ENCODE measurements at places on chromosomes 7 and 10. TPM values are rescaled to one million over a fixed set of nuclear protein-coding genes. Genes with fewer than 3 reads are reported as not detected.

GRCh38 chr7:156764016-156764669 is 123.6 kb downstream of the RNF32 start:
- no peaks in the 10 kb centered on the region for H3K27me3 ChIP-seq
- DNase-seq: no peak
- H3K4me1 ChIP-seq: no peaks in the 10 kb centered on the region
- H3K36me3 ChIP-seq: no peaks in the 10 kb centered on the region
- H3K4me3 ChIP-seq: no peak overlapping the region
- H3K27ac ChIP-seq: no peak overlapping the region

DNA sequence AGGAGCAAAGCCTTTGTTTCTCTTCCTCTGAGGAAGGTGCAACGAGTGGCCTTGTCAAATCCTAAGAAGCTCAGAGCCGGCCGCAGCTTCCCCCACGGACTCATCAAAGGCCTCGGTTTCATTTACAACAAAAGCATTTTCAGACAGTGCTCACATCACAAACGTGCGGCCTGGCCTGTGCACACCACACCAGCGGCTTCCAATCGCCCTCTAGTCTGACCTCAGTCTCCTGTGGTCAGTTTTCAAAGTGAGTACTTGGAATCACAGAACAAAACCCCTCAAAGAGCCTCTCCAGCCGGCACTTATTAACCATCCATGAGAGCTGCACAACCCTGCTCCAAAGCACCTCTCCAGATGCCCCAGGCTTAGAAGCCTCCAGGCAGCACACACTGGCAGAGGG is 3.3 kb downstream of the RADIL start:
- DNase-seq: no peak
- H3K27ac ChIP-seq: no peak overlapping the region
- no peaks in the 10 kb centered on the region for H3K27me3 ChIP-seq
- H3K36me3 ChIP-seq: peaks cover 16% of the 10 kb centered on the region

DNA sequence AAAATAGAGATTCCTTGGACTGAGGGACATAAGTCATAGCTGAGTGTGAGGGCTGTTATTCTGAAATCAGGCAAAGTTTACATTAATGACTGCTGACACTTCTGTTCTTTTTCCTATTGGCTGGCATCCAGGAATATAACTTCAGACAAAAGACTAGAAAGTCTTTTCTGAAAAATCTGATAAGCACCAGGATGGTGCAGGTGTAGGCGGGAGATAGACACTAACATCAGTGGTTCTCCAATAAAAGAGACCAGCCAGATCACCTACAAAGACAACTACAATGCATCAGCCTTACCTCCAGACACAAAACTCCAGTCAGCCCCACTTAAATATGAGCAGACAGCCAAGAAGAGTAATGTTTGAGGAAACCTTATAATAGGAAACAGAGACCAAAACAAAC is 168.3 kb upstream of the LRGUK start:
- no peak overlapping the region for H3K4me3 ChIP-seq
- H3K36me3 ChIP-seq: no peaks in the 10 kb centered on the region
- H3K27me3 ChIP-seq: no peaks in the 10 kb centered on the region

- H3K4me1 ChIP-seq: peaks cover 7% of the 10 kb centered on the region
- no peaks in the 10 kb centered on the region for H3K36me3 ChIP-seq
- no peak overlapping the region for H3K4me3 ChIP-seq
Observed at GRCh38 chr7:132424277-132424676, 152.0 kb downstream of the PLXNA4 start.

- H3K36me3 ChIP-seq: no peaks in the 10 kb centered on the region
- H3K27me3 ChIP-seq: no peaks in the 10 kb centered on the region
- H3K4me3 ChIP-seq: peak overlapping the region; percentile 12
- H3K27ac ChIP-seq: peak overlapping the region; percentile 88
Observed at GRCh38 chr10:62019685-62020359, 118.3 kb downstream of the ARID5B start.

DNA sequence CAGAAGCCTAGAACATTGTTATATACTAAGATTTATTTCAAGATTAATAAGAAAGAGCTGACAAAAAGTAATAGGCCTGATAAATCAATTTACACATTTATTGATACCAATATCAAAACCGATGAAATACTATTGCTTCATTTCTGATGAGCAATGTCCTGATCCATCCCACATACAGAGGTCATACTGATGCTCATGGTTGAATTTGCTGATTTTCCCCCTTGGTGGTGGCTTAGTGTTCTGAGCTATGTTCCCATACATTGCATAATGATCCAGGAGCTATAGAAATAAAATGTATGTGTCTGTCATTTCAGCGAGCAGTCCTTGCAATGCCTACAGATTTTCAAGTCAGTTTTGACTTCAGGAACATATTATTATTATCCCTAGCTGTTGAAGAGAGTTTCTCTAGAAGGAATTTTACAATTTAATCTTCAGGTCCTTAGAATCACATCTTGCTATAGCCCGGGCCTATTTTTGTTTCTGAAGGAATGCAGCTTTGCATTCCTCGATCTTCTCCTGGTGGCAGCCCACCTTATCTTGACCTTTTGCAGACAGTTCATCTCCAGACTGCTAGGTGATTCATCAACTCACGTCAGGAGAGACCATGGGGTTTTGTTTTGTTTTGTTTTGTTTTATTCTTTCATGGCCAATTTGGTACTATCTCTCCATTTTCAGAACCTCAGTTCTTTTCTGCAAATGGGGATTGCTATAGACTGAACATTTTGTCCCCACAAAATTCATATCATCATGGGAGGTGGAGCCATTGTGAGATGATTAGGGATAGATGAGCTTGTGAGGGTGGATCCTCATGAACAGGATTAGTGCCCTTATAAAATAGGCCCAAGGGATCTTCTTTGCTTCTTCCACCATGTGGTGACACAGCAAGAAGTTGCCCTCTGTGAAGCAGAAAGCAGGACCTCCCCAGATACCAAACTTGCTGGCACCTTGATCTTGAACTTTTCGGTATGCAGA is 465.6 kb upstream of the IGFBP3 start:
- H3K36me3 ChIP-seq: no peaks in the 10 kb centered on the region
- H3K27me3 ChIP-seq: no peaks in the 10 kb centered on the region
- no peak for DNase-seq
- H3K4me3 ChIP-seq: no peak overlapping the region

DNA sequence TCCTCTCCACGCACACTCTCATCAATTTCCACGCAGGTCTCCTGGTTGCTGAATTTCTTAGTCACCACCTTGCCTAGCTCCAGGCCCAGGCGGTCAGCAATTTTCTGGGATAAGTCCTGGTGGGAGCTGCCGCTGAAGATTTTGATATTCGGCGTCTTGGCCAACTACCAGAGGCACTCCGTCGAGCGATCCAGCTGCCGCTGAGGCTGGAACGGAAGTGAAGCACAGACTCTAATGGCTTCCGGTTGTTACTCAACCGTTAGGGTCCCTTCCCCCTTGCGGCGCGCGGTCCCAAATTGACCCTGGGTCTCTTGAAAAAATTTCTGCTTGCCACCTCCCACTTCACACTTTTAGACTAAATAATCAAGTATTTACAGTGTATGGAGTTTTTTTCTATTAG is at the start of gene PRPS1L1:
Gene PRPS1L1 (minus strand): TSS at position 219 of the 400 bp plus-strand sequence.
- no peak within 1 kb of the TSS for H3K4me3 ChIP-seq
- DNase-seq: no peak
- no peaks in the 10 kb centered on the region for H3K4me1 ChIP-seq
- no peaks in the 10 kb centered on the region for H3K27me3 ChIP-seq

- no peaks in the 10 kb centered on the region for H3K27me3 ChIP-seq
- H3K4me3 ChIP-seq: no peak overlapping the region
- H3K4me1 ChIP-seq: no peaks in the 10 kb centered on the region
- H3K27ac ChIP-seq: no peak overlapping the region
- DNase-seq: no peak
- H3K36me3 ChIP-seq: no peaks in the 10 kb centered on the region
Observed at GRCh38 chr10:112230325-112230988, 46.9 kb upstream of the GPAM start.

- H3K4me1 ChIP-seq: no peaks in the 10 kb centered on the region
- DNase-seq: no peak
- no peak overlapping the region for H3K4me3 ChIP-seq
- H3K36me3 ChIP-seq: no peaks in the 10 kb centered on the region
Observed at GRCh38 chr7:112006071-112006470, 200.1 kb downstream of the DOCK4 start.

DNA sequence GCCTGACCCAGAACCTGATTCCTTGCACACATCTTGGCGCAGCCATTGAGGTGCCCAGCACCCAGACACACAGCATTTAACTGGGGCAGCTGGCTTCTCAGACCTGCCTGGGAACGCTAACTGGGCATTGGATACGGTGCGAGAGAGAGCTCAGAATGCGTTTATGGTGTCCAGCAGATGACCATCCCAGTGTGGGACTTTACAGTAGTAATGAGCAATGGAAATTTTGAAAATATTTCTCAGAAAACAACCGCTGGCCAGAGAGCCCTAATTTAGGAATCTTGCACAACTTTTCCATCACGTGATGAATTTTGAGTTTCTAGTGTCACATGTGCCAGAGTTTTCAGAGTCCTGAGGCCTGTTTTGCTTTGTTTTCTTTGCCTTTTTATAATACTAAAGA is 78.2 kb upstream of the SEC61G start:
- no peak overlapping the region for H3K4me3 ChIP-seq
- peak overlapping the region; percentile 82 for H3K27ac ChIP-seq
- DNase-seq: no peak
- H3K27me3 ChIP-seq: no peaks in the 10 kb centered on the region
- no peaks in the 10 kb centered on the region for H3K4me1 ChIP-seq
- H3K36me3 ChIP-seq: no peaks in the 10 kb centered on the region

DNA sequence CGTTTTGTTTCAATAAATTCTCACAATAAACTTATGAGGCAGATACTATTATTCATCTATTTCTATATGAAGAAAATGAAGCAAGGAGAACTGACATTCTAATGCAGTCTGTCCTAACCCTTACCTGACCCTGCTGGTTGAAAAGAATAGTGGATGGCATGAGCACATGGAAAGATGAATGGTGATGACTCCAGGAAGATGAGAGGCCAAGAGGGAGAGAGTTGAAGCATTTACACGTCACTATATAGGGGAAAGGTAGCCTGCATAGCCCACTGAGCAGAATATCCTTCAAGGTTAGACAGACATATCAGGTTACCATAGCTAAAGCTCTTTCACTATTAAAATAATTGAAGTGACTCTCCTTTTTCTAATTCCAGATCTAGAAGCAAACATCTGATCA is 163.9 kb upstream of the CDK1 start:
- no peak overlapping the region for H3K4me3 ChIP-seq
- H3K27me3 ChIP-seq: no peaks in the 10 kb centered on the region
- no peak for DNase-seq
- H3K27ac ChIP-seq: no peak overlapping the region

GRCh38 chr10:78634389-78634815 is 434.4 kb upstream of the ZMIZ1 start:
- no peak for DNase-seq
- H3K27me3 ChIP-seq: no peaks in the 10 kb centered on the region
- no peaks in the 10 kb centered on the region for H3K36me3 ChIP-seq
- H3K4me1 ChIP-seq: no peaks in the 10 kb centered on the region
- H3K27ac ChIP-seq: no peak overlapping the region

GRCh38 chr7:91267171-91267955 is 3.1 kb downstream of the FZD1 start:
- no peak for DNase-seq
- no peaks in the 10 kb centered on the region for H3K36me3 ChIP-seq
- peaks cover 3% of the 10 kb centered on the region for H3K4me1 ChIP-seq
- no peaks in the 10 kb centered on the region for H3K27me3 ChIP-seq
- H3K4me3 ChIP-seq: peak overlapping the region; percentile 79

DNA sequence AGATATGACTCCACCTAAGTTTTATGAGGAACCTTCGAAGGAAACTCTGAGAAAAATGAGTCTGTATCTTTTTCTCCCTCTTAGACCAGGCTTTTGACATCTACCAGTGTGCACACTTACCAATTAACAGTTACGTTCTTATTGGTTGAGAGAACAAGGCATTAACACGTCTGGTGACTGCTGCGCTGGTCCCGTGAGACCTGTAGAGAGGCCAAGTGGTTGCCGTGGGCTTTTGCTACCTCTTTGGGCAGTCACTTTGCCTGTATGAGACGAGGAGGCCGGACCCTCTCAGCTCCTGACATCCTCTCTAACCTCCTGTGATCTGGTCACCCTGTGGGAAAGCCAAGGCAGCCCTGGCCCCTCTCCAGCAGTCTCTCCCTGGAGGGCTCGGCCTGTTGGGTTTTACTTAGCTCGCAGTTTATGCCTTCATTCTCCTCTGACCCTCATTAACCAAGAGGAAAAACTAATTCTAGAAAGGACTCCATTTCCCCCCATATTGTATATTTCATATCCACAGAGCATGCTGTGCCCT is 513.9 kb upstream of the GALNT17 start:
- H3K36me3 ChIP-seq: no peaks in the 10 kb centered on the region
- H3K27me3 ChIP-seq: no peaks in the 10 kb centered on the region
- H3K27ac ChIP-seq: no peak overlapping the region
- no peak for DNase-seq

- peak overlapping the region; percentile 10 for H3K27ac ChIP-seq
- no peaks in the 10 kb centered on the region for H3K36me3 ChIP-seq
- H3K27me3 ChIP-seq: no peaks in the 10 kb centered on the region
- H3K4me3 ChIP-seq: no peak overlapping the region
Observed at GRCh38 chr7:36387435-36388231, 2.0 kb upstream of the ANLN start.

- no peaks in the 10 kb centered on the region for H3K36me3 ChIP-seq
- H3K4me3 ChIP-seq: peak overlapping the region; percentile 5
- H3K27me3 ChIP-seq: no peaks in the 10 kb centered on the region
- no peak for DNase-seq
- peaks cover 6% of the 10 kb centered on the region for H3K4me1 ChIP-seq
Observed at GRCh38 chr7:94303695-94304094, 91.0 kb upstream of the COL1A2 start.

DNA sequence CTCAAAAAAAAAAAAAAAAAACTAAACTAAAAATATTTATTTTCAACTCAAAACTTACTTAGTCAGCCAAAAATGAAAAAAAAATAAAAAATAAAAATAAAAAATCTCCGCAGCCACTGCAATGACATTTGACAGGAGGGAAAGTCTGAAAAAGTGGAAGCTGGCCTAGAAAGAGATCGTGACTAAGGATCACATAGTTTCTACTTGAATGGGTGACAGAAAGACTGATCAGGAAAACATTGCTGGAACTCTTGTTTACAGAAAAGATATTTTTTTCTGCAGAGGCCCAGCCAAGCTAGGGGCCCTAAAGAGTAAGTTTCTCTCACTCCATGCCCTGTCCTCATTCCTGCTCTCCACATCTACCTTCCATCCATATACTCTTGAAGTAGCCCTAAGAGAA is 92.8 kb upstream of the KCND2 start:
- H3K27ac ChIP-seq: peak overlapping the region; percentile 48
- no peak overlapping the region for H3K4me3 ChIP-seq
- DNase-seq: no peak
- H3K27me3 ChIP-seq: no peaks in the 10 kb centered on the region
- H3K36me3 ChIP-seq: no peaks in the 10 kb centered on the region

HHEX gene
- 18.5 TPM for total RNA-seq

GRB10 gene
- 53.4 TPM for total RNA-seq

PLAC9 gene
- 221 TPM for total RNA-seq

NAT16 gene
- total RNA-seq: not detected

C7orf25 gene
- total RNA-seq: 0.75 TPM

TSPAN12 gene
- 28.9 TPM for total RNA-seq

SPDYE5 gene
- not detected for total RNA-seq

ENTPD7 gene
- 9.9 TPM for total RNA-seq

CLCN1 gene
- not detected for total RNA-seq
